Stimulated activated CD8-positive, alpha-beta memory T cell treated with anti-CD3 and anti-CD28 coated beads, Interleukin-12 subunit alpha, Interleukin-12 subunit beta, amount 100 ng/mL, for 1 hour (primary cell): ENCODE measurements at places on chromosomes 16 and 17.

GRCh38 chr17:42163113-42163512 is 8.3 kb upstream of the RAB5C start:
- no peak for DNase-seq

- no peak for DNase-seq
Measured at GRCh38 chr17:76018340-76018680, 8.8 kb downstream of the EVPL start.

DNA sequence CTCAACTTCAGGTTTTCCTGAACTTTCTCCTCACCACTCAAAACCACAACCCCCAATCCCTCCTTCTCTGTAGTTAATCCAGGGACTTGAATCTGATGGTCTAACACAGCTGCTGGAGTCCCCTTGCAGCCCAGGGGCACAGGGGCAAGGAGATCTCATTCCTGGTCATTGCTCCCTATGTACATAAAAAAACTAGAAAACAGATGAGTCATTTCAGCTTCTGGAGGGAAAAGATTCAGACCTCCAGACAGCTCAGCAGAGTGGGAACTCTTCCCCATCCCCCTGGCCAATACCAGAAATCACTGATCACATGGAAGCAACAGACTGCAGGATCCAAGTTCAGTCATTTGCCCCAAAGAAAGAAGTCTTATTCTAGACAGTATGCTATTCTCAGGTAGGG is 62.1 kb downstream of the DYNLRB2 start:
- no peak for DNase-seq

- DNase-seq: peak; percentile 24
Measured at GRCh38 chr17:75404731-75405364, 630 bp downstream of the GRB2 start.

DNA sequence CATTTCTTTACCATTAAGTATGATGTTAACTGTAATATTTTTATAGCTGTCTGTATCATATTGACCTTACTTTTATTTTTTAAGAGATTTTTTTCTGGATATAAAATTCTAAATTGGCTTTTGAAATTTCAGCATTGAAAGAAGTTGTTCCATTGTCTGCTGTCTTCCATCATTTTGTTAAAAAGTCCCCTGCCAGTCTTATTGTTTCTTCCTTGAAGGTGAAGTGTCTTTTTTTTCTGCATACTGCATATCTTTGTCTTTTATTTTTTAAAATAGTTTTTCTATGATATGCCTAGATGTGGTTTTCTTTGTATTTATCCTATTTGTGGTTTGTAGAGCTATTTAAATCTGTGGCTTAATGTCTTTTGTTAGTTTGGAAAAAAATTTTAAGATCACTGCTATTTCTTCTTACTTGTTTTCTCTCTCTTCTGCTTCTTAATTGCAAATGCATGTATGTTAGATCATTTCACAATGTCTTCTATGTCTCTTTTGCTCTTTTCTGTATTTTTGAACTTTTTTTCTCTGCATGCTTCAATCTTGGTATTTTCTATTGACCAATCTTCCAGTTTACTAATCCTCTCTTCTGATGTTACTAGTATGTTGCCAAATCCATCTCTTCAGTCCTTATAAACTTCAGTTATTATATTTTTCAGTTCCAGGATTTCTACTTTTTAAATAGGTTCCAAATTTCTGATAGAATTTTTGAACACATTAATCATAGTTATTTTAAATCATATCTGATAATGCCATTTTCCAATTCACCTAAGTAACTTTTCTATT is 20.2 kb downstream of the IL21R start:
- no peak for DNase-seq

- DNase-seq: no peak
Measured at GRCh38 chr17:77320044-77320440, 179.3 kb downstream of the SEC14L1 start.

DNA sequence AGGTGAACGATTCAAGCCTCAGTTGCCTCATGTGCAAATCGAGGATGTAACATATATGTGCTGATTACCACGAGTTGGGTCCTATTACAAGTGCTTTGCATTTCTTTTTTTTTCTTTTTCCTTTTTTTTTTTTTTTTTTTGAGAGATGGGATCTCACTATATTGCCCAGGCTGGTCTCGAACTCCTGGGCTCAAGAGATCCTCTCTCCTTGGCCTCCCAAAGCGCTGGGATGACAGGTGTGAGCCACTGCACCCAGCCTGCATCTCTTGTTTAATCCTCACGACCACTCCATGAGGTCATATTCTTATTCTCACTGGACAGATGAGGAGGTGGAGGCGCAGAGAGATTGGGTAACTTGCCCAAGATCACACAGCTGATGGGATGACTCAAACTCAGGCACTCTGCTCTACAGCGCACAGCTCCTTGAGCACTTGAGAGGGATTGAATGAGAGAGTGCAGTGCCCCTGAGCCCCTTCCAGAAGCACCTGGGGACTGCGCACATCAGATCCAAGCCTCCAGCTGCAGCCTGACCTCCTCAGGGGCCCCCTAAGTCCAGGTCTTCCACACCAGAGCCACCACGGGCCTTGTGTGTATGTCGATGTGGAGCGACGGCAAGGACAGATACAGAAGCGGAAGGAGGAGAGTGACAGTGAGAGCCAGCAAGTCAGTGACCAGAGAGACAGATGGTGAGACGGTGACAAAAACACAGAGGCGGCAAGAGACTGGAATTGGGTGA is 4.9 kb downstream of the STX1B start:
- no peak for DNase-seq

DNA sequence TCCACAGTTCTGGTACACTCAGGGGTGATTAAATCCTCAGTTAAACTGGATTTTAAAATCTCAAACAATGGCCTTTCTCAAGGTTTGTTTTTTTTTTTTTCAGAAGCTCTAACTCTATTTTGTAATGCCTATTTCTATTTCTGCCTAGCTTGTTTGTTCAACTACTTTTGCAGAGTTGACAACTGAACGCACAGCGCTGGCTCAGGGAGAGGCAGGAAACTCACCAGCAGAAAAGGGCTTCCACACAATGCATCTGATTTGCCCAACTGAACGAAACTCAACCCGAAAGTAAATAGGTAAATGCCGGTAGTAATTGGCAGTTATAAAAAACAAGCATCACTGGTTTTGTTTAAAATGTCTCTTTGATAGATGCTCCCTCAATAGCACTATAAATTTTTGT is 52.7 kb upstream of the CNEP1R1 start:
- DNase-seq: no peak

GRCh38 chr16:66295213-66295612 is 71.3 kb upstream of the CDH5 start:
- no peak for DNase-seq

GRCh38 chr17:48478224-48479013 is 48.4 kb upstream of the SKAP1 start:
- DNase-seq: no peak

DNA sequence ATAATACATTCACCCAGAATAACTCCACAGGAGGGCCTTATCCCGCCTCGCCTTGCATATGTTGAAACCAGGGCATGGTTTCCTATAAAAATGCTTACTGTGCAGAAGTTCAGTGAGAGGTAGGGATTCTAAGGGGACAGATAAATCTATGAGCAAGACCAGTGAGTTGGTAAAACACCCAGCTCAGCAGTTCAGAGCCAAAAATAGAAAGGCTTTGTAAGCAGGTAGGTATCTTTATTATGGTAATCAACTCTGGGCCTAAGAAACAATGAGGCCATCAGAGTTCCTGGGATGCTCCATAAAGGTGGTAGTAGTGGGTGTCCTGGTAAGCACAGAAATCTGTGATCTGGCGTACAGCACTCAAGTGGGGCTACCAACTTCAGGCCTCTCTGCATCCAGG is 549.4 kb upstream of the CDH5 start:
- DNase-seq: no peak

DNA sequence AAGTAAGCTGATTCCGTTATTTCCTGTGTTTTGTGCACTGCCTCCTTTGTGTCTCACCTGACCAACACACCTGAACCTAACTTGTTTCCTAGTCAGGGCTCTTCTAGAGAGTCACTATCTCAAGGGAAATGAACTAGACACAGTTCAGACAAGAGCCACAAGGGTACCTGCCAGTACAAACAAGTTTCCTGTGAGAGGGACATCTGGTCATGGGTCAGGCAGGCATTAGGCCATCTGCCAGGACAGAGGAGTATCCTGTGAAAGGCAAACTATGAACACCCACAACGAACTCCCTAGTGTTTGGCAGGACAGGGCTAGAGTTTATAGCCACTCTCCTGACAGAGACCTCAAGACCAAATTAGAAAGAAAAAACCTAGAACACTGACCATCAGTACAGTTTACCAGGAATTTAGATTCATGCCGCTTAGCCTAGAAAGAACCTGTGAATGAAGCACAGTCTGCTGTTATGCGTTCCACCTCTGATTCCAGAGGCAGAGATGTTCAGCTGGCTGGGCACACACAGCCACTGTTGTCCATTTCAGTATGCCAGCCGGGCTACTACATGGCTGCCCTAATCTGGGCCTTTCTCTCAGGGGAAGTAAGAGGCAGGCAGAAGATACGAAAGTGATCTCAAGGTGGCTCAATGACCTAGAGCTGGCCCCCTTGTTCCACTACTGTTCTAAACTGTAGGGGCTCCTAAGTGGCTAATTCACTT is 20.7 kb upstream of the GLG1 start:
- DNase-seq: no peak

DNA sequence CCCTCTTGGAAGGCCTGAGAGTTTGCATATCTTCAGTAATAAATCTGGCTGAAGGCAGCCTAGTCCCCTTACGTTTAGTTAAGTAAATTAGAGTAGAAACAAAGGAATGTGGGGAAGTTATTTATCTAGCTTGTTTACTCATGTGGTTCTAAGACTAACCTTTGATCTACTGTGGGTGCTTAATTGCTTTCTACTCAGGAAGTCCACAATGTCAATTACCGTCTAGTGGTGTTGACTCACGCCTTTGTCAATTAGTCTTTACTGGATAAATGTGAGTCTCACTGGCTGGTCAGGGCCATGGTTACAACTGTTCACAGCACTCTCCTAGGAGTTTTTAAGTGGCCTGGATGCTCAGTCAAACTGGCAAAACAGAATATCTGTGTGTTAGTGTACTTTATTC is 2338.4 kb downstream of the TP53TG3F start:
- no peak for DNase-seq

- no peak for DNase-seq
Measured at GRCh38 chr16:73002866-73003265, 45.1 kb downstream of the ZFHX3 start.

DNA sequence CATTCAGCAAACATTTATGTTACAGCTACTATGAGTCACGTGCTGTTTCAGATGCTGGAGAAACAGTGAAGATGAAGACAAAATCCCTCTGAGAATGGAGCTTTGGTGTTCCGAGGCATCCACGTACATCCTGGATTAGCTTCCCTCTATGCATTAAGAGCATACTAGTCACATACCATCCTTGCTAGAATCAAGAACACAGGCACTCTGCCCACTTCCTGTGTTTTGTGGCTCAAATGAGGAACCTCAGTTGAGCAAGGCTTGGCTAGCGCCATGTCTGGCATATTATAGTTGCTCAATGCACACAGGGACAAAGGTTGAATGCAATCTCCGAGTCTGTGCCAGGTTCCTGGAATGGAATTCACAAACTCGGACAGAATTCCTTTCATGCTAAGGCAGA is 297.5 kb downstream of the XYLT1 start:
- DNase-seq: no peak
